ENCODE measurements at places on chromosomes 2 and 18. TPM values are rescaled to one million over a fixed set of nuclear protein-coding genes. Genes with fewer than 3 reads are reported as not detected.

The TUBA3E gene
- total RNA-seq = 0.13 TPM

The ZNF396 gene
- total RNA-seq = 1.2 TPM

The FAM161A gene
- 13.3 TPM for total RNA-seq

The CPLX4 gene
- not detected for total RNA-seq

The TLX2 gene
- total RNA-seq = 0.20 TPM

The NR4A2 gene
- total RNA-seq = 1.5 TPM

The UNC80 gene
- 0.52 TPM for total RNA-seq

The MATN3 gene
- 13.5 TPM for total RNA-seq

DNA sequence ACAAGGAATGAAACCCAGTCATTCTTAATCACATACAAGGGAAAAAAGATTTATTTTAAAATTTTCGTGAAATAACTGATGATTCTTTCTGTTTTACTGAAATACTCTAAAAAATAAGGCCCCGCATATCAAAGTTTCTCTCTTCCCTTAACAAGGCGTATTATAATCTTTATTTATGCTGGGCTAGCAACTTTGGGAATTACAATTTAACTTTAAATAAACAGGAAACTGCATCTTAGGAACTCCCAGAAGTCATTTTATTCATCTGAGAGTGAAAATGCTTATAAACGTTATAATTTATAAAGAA lies 166.7 kb downstream of the TCF4 start:
- no peaks in the 10 kb centered on the region for H3K36me3 ChIP-seq
- no peak for DNase-seq
- no peaks in the 10 kb centered on the region for H3K27me3 ChIP-seq
- H3K4me1 ChIP-seq = peaks cover 19% of the 10 kb centered on the region
- H3K4me3 ChIP-seq = no peak overlapping the region

- no peak for DNase-seq
- no peak overlapping the region for H3K4me3 ChIP-seq
- H3K27me3 ChIP-seq = no peaks in the 10 kb centered on the region
- H3K4me1 ChIP-seq = 0 out of 2 replicates have a peak, but pooled peaks cover 3% of the 10 kb centered on the region
- H3K36me3 ChIP-seq = no peaks in the 10 kb centered on the region
These were observed 313.0 kb upstream of the NRXN1 start for GRCh38 chr2:51344886-51345285.

DNA sequence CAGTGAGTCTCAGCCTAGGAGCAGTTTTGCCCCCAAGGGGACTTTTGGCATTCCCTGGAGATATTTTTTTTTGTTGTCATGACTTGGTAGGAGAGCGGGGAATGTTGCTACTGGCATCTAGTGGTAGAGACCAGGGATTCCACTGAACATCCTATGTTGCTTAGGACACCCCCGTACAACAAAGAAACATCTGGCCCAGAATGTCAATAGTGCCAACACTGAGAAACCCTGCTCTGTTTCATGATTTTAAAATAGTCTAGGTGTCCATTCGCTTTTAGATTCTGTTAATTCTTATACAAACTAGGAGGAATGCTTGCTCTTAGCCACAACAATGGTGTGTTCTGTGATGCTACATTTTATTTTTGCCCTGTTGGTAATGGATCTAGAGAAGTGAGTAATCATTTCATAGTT lies 225.8 kb upstream of the SIX3 start:
- no peak overlapping the region for H3K27ac ChIP-seq
- H3K36me3 ChIP-seq = no peaks in the 10 kb centered on the region
- H3K4me3 ChIP-seq = no peak overlapping the region
- DNase-seq = peak; percentile 50

- H3K36me3 ChIP-seq = no peaks in the 10 kb centered on the region
- H3K27ac ChIP-seq = no peak overlapping the region
- H3K4me3 ChIP-seq = no peak overlapping the region
- H3K4me1 ChIP-seq = peaks cover 3% of the 10 kb centered on the region
- no peak for DNase-seq
These were observed 28.2 kb upstream of the STAT4 start for GRCh38 chr2:191178806-191179514.

- no peaks in the 10 kb centered on the region for H3K4me1 ChIP-seq
- no peak overlapping the region for H3K4me3 ChIP-seq
- H3K27ac ChIP-seq = no peak overlapping the region
These were observed 37.0 kb downstream of the KLHL14 start for GRCh38 chr18:32735781-32736180.

DNA sequence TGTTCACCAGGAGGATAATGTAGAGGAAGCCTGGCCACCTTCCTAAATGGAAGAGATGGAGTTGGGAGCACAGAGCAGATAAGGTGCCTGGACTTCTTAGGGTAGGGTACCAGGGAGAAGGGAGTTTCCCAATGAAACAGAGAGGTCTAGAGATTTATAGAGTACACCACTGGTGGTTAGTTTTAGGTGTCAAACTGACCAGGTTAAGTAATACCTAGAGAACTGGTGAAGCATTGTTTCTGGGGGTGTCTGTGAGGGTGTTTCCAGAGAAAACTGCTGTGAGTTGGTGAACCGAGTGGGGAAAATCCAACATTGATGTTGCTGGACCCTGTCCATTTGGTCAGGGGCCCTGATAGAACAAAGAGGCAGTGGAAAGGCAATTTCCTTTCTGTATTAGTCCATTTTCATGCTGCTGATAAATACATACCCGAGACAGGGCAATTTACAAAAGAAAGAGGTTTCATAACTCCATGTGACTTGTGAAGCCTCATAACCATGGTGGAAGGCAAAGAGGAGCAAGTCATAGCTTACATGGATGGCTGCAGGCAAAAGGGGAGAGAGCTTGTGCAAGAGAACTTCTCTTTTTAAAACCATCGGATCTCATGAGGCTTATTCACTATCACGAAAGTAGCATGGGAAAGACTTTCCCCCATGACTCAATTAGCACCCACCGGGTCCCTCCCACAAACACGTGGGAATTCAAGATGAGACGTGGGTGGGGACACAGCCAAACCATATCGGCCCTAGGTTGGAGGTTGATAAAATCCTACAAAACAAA lies 260.8 kb downstream of the CBLN2 start:
- H3K36me3 ChIP-seq = no peaks in the 10 kb centered on the region
- H3K4me3 ChIP-seq = no peak overlapping the region
- H3K27me3 ChIP-seq = no peaks in the 10 kb centered on the region
- H3K4me1 ChIP-seq = no peaks in the 10 kb centered on the region
- no peak for DNase-seq

DNA sequence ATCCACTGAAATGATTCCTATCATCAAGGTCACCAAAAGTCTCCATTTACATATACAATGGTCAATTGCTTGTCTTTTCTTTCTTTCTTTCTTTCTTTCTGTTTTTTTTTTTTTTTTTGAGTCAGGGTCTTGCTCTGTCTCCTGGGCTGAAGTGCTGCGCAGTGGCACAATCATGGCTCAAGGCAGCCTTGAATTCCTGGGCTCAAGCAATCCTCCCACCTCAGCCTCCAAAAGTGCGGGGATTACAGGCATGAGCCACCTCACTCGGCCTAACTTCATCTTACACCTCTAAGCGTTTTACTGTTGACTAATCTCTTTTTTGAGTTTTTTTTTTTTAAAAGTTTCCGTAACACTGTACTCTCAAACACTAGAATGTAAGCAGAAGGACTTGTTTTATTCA lies 867 bp downstream of the SF3B6 start:
- H3K4me3 ChIP-seq = peak overlapping the region; percentile 99
- H3K27ac ChIP-seq = no peak overlapping the region
- H3K36me3 ChIP-seq = peaks cover 40% of the 10 kb centered on the region
- H3K4me1 ChIP-seq = peaks cover 3% of the 10 kb centered on the region
- no peaks in the 10 kb centered on the region for H3K27me3 ChIP-seq
- DNase-seq = no peak

DNA sequence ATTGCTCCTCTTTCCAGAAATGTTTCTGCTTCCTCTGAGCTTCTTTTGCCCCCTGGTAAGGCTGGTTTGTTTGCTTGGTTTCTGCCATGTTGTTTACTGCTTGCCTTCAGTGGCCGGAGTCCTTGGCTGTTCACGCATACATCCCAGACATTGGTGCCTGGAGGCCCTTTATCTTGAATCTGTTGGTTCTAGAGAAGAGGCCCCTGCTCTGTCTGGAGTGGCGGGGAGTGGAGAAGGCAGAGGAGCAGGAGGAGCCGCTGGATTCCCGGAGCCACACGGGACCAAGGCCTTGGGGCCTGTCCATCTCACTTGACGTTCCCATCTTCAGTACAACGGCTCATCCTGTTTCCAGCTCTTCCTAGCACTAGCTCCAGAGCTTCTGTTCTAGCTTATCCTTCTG lies 77.2 kb upstream of the PXDN start:
- H3K27ac ChIP-seq = no peak overlapping the region
- DNase-seq = no peak
- no peaks in the 10 kb centered on the region for H3K36me3 ChIP-seq
- no peaks in the 10 kb centered on the region for H3K27me3 ChIP-seq

GRCh38 chr18:73840319-73840945 lies 307.2 kb downstream of the FBXO15 start:
- no peak overlapping the region for H3K27ac ChIP-seq
- H3K36me3 ChIP-seq = no peaks in the 10 kb centered on the region
- no peak overlapping the region for H3K4me3 ChIP-seq
- H3K27me3 ChIP-seq = no peaks in the 10 kb centered on the region
- H3K4me1 ChIP-seq = no peaks in the 10 kb centered on the region

DNA sequence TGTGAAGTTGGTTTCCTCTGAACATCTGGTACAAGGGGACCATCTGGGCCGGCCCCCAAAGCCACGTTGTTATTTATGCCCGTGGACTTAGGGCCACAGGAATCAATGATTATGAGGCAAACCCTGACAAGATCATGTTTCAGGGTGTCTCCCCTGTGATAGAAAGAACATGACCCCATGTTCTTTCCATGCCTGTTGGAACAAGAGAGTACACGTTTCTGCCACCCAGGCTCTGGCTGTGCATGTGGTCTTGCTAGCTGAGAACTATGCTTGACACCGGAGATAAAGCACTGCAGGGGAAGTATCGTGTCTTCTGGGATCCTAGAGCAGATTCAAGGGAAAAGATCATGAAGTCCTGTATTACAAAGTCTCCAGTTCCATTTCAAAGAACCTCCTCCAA lies 64.2 kb downstream of the TMEM17 start:
- no peak for DNase-seq
- no peak overlapping the region for H3K4me3 ChIP-seq
- H3K27ac ChIP-seq = no peak overlapping the region
- H3K4me1 ChIP-seq = no peaks in the 10 kb centered on the region

GRCh38 chr18:79787865-79788733 lies 9.6 kb upstream of the KCNG2 start:
- DNase-seq = no peak
- H3K27me3 ChIP-seq = peaks cover 19% of the 10 kb centered on the region
- no peak overlapping the region for H3K27ac ChIP-seq
- peak overlapping the region; percentile 36 for H3K4me3 ChIP-seq

- H3K4me1 ChIP-seq = peaks cover 7% of the 10 kb centered on the region
- no peak overlapping the region for H3K4me3 ChIP-seq
- H3K36me3 ChIP-seq = 0 out of 2 replicates have a peak, but pooled peaks cover 3% of the 10 kb centered on the region
These were observed 49.2 kb upstream of the CHN1 start for GRCh38 chr2:175054340-175054739.

GRCh38 chr2:191983591-191983990 lies 136.7 kb upstream of the CAVIN2 start:
- no peaks in the 10 kb centered on the region for H3K27me3 ChIP-seq
- peaks cover 2% of the 10 kb centered on the region for H3K36me3 ChIP-seq
- no peak overlapping the region for H3K27ac ChIP-seq
- no peak overlapping the region for H3K4me3 ChIP-seq

DNA sequence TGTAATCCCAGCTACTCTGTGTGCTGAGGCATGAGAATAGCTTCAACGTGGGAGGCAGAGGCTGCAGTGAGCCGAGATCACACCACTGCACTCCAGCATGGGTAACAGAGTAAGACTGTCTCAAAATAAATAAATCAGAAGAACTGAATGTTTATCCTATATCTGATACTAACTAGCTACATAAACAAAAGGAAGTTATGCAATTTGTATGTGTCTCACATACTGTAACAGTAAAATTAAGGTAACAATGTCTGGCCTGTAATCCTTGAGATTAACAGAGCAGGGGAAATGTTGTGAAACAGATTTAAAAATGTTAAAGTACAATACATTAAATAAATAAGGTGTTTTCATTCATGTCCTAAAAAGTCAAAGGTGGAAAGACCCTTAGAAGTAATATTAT lies 150.8 kb downstream of the MEMO1 start:
- no peaks in the 10 kb centered on the region for H3K36me3 ChIP-seq
- no peak overlapping the region for H3K27ac ChIP-seq
- no peak overlapping the region for H3K4me3 ChIP-seq
- no peaks in the 10 kb centered on the region for H3K4me1 ChIP-seq
- no peak for DNase-seq

- no peaks in the 10 kb centered on the region for H3K4me1 ChIP-seq
- no peaks in the 10 kb centered on the region for H3K27me3 ChIP-seq
- no peak overlapping the region for H3K4me3 ChIP-seq
- no peaks in the 10 kb centered on the region for H3K36me3 ChIP-seq
- no peak overlapping the region for H3K27ac ChIP-seq
These were observed 191.5 kb downstream of the ZFP36L2 start for GRCh38 chr2:43034921-43035320.

GRCh38 chr2:46589356-46589755 lies 110.0 kb downstream of the TMEM247 start:
- no peak overlapping the region for H3K27ac ChIP-seq
- H3K36me3 ChIP-seq = peaks cover 4% of the 10 kb centered on the region
- no peaks in the 10 kb centered on the region for H3K27me3 ChIP-seq
- no peak overlapping the region for H3K4me3 ChIP-seq
- H3K4me1 ChIP-seq = no peaks in the 10 kb centered on the region

GRCh38 chr2:216023055-216023648 lies 9.8 kb upstream of the MREG start:
- peak; percentile 57 for DNase-seq
- H3K36me3 ChIP-seq = peaks cover 2% of the 10 kb centered on the region
- H3K4me3 ChIP-seq = no peak overlapping the region

- peaks cover 5% of the 10 kb centered on the region for H3K36me3 ChIP-seq
- peak; percentile 59 for DNase-seq
- peak overlapping the region; percentile 50 for H3K27ac ChIP-seq
- H3K4me1 ChIP-seq = no peaks in the 10 kb centered on the region
These were observed 58.7 kb upstream of the RFX8 start for GRCh38 chr2:101533561-101534148.

GRCh38 chr2:196195302-196195701 lies 23.9 kb upstream of the STK17B start:
- H3K27me3 ChIP-seq = no peaks in the 10 kb centered on the region
- H3K27ac ChIP-seq = no peak overlapping the region
- no peak for DNase-seq
- H3K4me1 ChIP-seq = no peaks in the 10 kb centered on the region
- H3K36me3 ChIP-seq = no peaks in the 10 kb centered on the region

- H3K36me3 ChIP-seq = peaks cover 1% of the 10 kb centered on the region
- no peak overlapping the region for H3K4me3 ChIP-seq
- H3K27ac ChIP-seq = no peak overlapping the region
- H3K4me1 ChIP-seq = no peaks in the 10 kb centered on the region
- H3K27me3 ChIP-seq = no peaks in the 10 kb centered on the region
These were observed 62.3 kb downstream of the MMADHC start for GRCh38 chr2:149525323-149525722.

- H3K4me1 ChIP-seq = no peaks in the 10 kb centered on the region
- DNase-seq = no peak
- H3K4me3 ChIP-seq = no peak overlapping the region
- no peaks in the 10 kb centered on the region for H3K27me3 ChIP-seq
These were observed 70.8 kb downstream of the RTP5 start for GRCh38 chr2:241940329-241940728.
